Activated CD8-positive, alpha-beta memory T cell treated with anti-CD3 and anti-CD28 coated beads for 48 hours (primary cell): ENCODE measurements at places on chromosomes 2 and 18.

DNA sequence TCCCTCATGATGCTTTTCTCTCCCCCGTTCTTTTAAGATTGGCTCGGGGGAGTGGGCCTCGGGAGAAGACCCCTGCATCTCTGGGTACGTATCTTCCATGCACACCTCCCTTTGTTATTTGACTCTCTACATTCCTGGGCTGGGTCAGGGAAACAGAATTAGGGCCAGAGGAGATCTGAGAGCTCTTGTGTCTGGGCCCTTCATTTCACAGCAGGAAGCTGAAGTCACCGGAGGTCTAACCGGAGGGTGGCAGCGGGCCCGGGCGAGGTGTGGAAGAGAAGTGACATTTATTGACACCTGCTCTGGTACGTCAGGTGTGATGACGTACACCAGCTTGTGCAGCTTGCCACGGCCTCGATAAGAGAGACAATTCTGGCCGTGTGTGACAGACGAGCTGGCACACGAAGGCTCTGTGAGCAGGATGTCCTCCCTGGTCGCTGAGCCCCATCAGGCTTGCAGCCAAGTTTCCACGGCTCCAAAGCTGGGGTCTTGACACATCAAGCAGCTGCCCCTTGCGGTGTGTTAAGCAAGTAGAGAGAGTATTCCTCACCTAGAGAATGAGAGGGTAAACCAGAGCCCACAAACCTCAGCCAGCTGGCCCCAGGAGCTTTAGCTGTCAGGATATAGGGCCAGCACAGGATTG, 30.4 kb downstream of the TOGARAM2 start:
- peak; percentile 28 for DNase-seq

DNA sequence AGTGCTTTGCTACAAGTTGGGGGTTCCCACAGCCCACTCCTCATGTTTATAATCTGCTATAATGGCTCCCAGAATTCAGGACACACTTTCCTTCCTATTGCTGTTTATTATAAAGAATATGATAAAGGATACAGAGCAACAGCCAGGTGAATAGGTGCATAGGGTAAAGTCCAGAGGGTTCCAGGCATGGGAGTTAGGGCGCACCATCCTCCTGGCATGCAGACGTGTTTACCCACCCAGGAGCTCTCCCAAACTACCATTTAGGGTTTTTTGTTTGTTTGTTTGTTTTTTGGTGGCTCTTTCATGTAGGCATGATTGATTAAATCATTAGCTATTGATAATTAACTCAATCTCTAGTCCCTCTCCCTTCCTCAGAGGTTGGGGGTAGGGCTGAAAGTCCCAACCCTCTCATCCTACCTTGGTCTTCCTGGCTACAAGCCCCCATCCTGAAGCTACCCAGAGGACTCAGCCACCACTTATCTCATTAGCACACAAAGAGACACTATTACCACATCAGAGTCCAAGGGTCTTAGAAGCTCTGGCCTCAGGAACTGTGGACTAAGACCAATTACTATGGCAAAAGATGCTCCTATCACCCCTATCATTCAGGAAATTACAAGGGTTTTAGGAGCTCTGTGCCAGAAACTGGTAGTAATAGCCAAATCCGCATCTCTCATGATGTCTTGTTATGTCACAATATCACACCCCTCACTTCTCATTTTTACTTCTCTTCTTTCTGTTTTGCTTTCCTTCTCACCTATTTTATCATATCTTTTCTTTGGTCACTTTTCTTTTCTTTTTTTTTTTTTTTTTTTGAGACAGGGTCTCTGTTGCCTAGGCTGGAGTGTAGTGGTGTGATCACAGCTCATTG, 154.9 kb upstream of the TTC39C start:
- DNase-seq: no peak

DNA sequence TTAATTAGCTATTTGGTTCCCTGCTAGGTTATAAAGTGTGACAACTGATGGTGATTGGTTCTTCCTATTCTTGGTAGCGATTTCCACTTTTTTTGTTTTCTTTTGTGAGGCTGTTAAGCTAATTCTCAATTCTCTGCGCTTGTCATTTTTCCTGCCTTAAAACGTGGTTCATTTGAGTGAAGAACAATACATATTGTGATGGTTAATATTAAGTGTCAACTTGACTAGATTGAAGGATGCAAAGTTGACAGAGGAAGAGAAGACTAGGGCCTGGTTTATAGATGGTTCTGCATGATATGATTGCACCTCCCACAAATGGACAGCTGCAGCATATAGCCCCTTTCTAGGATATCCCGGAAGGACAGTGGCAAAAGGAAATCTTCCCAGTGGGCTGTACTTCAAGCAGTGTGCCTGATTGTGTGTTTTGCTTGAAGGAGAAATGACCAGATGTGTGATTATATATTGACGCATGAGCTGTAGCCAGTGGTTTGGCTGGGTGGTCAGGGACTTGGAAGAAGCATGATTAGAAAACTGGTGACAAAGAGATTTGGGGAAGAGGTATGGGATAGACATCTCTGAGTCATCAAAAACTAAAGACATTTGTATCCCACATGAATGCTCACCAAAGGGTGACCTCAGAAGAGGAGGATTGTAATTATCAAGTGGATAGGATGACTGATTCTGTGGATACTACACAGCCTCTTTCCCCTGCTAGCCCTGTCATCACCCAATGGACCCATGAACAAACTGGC, 39.4 kb upstream of the ZNF804A start:
- no peak for DNase-seq

- no peak for DNase-seq
Measured at GRCh38 chr2:77201755-77202154, 320.4 kb downstream of the LRRTM4 start.

DNA sequence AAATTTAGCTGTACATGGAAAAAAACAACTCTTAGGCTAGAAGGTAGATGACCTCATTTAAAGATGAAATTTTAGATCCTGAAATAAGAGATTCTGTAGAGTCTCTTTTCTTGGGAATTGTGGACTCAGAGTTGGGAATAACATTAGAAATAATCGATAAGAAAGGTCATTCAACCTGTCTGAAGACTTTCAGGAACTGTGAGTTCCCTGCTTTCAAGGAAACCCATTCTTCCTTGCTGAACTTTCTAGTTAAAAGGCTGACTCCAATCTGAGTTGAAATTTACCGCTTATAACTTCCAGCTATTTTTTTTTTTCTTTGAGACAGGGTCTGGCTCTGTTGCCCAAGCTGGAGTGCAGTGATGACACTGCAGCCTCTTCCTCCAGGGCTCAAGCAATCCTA, 16.8 kb upstream of the SMAD7 start:
- no peak for DNase-seq

DNA sequence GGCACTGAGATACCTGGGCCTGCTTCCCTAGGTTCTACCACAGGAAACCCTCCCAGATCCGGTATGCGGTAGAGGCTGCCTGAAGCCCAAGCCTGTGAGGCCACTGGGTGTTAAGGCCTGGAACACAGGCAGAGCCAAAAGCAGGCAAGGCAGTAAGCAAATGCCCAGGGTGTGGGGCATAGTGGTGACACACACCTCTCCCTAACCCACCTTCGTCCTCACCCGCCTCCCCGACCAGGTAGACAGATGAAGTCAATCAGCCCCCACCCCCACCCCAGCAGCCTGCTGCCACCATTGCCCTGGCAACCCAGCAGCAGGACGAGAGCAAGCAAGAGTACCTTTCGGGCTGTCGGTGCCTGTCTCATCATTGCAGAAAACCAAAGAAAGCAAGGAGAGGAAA, 6.1 kb downstream of the DCTN1 start:
- DNase-seq: no peak
